ENCODE measurements at places on chromosomes 11 and 22.
A peak's percentile ranks its signal among the peaks of the same experiment; 100 is the strongest.

GRCh38 chr11:1638344-1638743 is 8.8 kb downstream of the KRTAP5-5 start:
- H3K27ac ChIP-seq, result no peak overlapping the region
- peaks cover 14% of the 10 kb centered on the region for H3K27me3 ChIP-seq
- H3K36me3 ChIP-seq, result no peaks in the 10 kb centered on the region

- H3K27me3 ChIP-seq, result no peaks in the 10 kb centered on the region
- peak; percentile 79 for DNase-seq
- H3K27ac ChIP-seq, result no peak overlapping the region
- H3K4me3 ChIP-seq, result no peak overlapping the region
Measured at GRCh38 chr22:39178206-39179111, 26.0 kb upstream of the CBX7 start.

- DNase-seq, result no peak
- no peaks in the 10 kb centered on the region for H3K36me3 ChIP-seq
- H3K4me3 ChIP-seq, result no peak overlapping the region
Measured at GRCh38 chr11:60502221-60502775, 9.7 kb downstream of the MS4A12 start.

- H3K4me1 ChIP-seq, result no peaks in the 10 kb centered on the region
- no peak overlapping the region for H3K27ac ChIP-seq
- no peak overlapping the region for H3K4me3 ChIP-seq
- peak; percentile 82 for DNase-seq
- H3K27me3 ChIP-seq, result peaks cover 22% of the 10 kb centered on the region
- H3K36me3 ChIP-seq, result no peaks in the 10 kb centered on the region
Measured at GRCh38 chr11:69718147-69718546, 14.3 kb upstream of the FGF19 start.

- no peak overlapping the region for H3K27ac ChIP-seq
- no peaks in the 10 kb centered on the region for H3K36me3 ChIP-seq
- H3K4me3 ChIP-seq, result no peak overlapping the region
- H3K4me1 ChIP-seq, result peaks cover 7% of the 10 kb centered on the region
- H3K27me3 ChIP-seq, result peaks cover 23% of the 10 kb centered on the region
Measured at GRCh38 chr11:92826136-92826535, 143.3 kb upstream of the MTNR1B start.

DNA sequence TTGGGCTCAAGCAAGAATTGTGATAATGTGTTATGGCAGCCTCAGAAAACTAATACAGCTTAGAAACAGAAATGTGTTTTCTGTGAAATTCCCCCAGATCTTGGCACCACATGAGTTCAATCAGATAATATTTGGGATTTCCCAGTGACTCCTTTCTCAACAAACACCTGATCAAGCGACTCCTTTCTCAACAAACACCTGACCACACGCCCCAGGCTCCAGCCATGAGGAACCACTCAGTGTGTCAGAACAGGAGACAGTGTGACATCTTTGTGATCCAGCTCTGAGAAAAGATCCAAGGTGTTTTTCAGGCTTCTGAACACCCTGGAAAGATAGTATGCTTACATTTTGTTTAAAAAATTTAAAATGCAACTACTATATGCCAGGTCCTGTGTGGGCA is 1.9 kb upstream of the UVRAG start:
- H3K4me1 ChIP-seq, result peaks cover 17% of the 10 kb centered on the region
- H3K36me3 ChIP-seq, result no peaks in the 10 kb centered on the region
- H3K4me3 ChIP-seq, result no peak overlapping the region

- peaks cover 24% of the 10 kb centered on the region for H3K4me1 ChIP-seq
- no peak overlapping the region for H3K4me3 ChIP-seq
- H3K27me3 ChIP-seq, result no peaks in the 10 kb centered on the region
- DNase-seq, result no peak
- no peaks in the 10 kb centered on the region for H3K36me3 ChIP-seq
Measured at GRCh38 chr11:48018528-48019216, 38.3 kb downstream of the PTPRJ start.

GRCh38 chr22:20624161-20624616 is 116.8 kb downstream of the MED15 start:
- H3K4me1 ChIP-seq, result no peaks in the 10 kb centered on the region
- peak; percentile 6 for DNase-seq

- peak; percentile 91 for DNase-seq
- H3K4me3 ChIP-seq, result no peak overlapping the region
- H3K36me3 ChIP-seq, result no peaks in the 10 kb centered on the region
- H3K27me3 ChIP-seq, result no peaks in the 10 kb centered on the region
- H3K4me1 ChIP-seq, result peaks cover 84% of the 10 kb centered on the region
- H3K27ac ChIP-seq, result peak overlapping the region; percentile 97
Measured at GRCh38 chr22:36368359-36368983, 19.3 kb downstream of the MYH9 start.

DNA sequence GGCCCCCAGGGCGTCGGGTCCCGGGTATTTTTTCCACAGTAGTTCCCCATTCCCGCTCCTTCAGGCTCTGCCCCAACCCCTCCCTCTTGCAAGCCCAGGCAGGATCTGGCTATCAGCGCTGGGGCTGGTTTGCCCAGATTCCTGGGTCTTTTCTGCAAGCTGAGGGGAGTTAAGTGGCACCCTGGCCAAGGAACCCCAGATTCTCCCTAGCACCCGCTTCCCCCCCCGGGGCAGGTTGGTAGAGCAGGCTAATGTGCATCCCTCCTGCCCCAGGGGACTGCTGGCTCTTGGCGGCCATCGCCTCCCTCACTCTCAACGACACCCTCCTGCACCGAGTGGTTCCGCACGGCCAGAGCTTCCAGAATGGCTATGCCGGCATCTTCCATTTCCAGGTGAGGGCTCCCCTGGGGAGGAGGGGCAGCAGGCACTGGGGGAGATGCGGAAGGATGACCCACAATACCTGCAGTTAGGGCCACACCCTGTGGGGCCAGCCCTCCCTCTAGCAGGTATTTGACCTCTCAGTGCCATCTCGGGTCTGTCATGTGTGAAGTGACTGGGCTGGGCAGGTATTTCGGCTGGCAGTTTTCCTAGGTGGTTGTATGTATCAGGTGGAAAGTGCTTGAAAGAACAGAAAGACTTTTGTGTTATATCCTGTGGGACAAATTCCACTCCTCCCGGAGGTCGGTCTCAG is 1.6 kb downstream of the CAPN1 start:
- no peak for DNase-seq
- H3K27ac ChIP-seq, result no peak overlapping the region
- peaks cover 7% of the 10 kb centered on the region for H3K36me3 ChIP-seq
- no peaks in the 10 kb centered on the region for H3K27me3 ChIP-seq
- peaks cover 12% of the 10 kb centered on the region for H3K4me1 ChIP-seq
- H3K4me3 ChIP-seq, result no peak overlapping the region

- no peak overlapping the region for H3K27ac ChIP-seq
- no peaks in the 10 kb centered on the region for H3K27me3 ChIP-seq
- no peak overlapping the region for H3K4me3 ChIP-seq
- DNase-seq, result no peak
Measured at GRCh38 chr11:73531386-73531785, 66.5 kb downstream of the FAM168A start.

DNA sequence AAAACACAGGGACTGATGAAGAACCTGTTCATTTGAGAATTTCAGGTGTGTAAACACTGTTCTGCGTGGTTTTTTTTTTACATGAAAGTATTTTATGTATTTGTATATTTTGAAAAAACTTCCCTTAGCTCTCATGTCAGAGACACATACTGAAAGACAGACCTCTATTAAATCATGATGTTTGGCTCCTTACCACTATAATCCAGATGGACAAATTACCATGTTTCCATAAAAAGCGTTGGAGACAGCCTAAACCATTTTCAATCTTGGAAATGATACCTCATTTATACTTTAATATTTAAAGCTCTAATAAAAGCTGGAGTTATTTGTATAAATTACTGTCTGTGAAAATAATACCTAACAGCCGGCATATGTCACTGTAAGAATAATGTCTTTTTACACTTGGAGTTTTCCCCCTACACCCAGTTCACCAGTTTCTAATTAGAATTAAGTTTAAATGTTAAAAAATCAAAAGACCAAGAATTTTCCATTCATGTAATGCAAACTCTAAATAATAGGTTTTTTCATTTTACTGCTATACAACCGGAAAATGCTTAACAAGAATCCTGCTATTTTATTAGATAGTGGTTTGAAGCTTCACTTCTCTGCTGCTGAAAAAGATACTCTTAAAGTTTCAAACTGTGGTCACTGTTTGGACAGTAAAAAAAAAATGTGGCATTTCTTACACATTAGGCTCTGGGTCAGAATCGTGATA is 30.8 kb downstream of the APLP2 start:
- no peak overlapping the region for H3K4me3 ChIP-seq
- H3K36me3 ChIP-seq, result no peaks in the 10 kb centered on the region
- H3K27ac ChIP-seq, result no peak overlapping the region
- H3K27me3 ChIP-seq, result no peaks in the 10 kb centered on the region

Data from cardiac muscle cell (in vitro differentiated cells and primary cell).